ENCODE measurements at places on chromosomes 3 and 15.

DNA sequence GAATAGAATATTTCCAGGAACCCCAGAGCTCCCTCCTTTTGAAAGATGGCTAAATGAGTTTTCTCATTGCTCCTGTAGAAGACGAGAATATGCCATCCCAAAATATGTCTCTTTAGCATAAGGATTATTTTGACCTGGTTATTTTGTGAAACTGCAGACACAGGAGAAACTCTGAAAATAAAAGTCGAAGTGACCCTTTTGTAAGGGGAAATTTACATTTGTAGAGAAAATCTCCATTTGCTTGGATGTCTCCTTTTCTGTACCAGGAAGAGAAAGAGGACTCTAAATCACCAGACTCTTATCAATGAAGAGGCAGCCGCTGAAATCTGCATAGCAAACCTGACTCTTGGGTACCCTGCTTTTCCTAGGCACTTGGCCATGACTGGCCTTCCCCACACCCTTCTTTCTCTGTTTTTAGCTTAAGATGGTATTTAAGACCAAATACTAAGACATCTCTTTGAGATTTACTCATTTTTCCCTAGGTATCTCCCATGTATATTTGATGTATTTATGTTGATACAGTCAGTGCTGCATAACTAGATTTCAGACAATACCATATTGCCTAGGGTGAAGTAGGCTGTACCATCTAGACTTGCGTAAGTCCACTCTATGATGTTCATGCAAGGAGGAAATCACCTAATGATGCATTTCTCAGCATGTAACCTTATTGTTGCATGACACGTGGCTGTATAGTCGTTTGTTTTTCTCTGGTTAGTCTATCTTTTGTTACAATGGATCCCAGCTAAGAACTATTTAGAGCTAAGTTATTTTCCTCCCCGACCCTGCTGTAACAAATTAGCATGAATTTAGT is 98.2 kb upstream of the UBE3A start:
- DNase-seq, result no peak

DNA sequence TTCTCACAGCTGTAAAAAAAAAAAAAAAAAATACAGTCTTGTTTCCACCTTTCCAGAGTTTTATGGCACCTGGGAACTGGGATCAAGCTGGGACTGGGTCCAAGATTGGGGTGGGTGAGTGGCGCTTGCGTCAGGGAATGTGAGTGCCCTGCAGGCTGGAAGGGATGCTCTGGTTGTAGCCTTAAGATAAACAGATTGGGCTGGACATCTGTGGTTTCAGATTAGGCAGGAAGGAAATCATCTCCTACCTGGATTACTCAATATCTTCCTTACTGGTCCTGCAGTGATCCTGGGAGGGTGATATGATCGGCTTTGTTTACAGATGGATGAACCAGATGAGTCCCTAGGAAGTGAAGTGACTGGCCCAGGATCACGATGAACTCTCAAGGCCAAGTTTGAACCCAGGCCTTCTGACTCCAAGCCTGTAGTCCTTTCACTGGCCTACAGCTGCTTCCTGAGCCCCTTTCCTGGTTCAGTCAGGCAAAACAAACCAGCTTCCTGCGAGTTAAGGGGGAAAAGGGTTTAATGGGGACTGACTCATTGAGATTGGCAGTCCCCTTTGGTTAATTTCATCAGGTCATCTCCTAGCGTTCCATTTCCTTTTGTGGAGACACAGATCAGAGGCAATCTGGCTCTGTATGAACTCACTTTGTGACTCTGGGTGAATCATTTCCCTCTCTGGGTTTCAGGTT is 179.8 kb downstream of the THSD4 start:
- DNase-seq, result peak; percentile 98

GRCh38 chr3:186520957-186521842 is 23.0 kb downstream of the CRYGS start:
- DNase-seq, result no peak

DNA sequence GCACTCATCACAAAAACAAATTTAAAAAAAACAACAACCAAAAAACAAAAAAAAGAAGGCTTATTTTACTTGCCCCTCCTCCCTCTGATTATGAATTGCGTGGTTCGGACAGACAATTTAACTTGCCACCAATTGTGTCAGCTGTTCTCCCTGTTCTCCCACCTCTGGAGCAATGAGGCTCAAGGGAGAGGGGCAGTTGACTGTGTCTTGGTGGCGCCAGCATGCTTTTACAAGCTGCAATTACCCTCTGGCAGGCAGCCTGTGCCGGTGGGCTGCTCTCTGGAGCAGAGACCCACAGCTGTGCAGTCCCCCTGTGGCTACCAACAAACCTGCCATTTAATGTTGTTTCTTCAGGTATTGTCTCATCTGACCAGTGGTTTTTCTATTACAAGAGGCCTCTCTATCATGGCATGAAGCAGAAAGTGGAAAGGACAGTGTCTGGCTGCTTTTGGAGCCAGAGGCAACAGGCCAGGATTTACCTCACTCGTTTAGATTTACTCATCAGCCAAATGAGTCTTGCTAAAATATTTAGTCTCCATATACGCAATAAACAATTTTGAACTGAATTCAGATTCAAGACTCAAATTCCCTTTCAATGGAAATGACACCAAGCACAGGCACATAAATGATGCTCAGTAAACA is 192.0 kb upstream of the TPRG1 start:
- peak; percentile 29 for DNase-seq

- DNase-seq, result peak; percentile 38
Observed at GRCh38 chr3:82080261-82080660, 318.8 kb upstream of the GBE1 start.

GRCh38 chr15:43771816-43772215 is 5.0 kb downstream of the ELL3 start:
- no peak for DNase-seq

DNA sequence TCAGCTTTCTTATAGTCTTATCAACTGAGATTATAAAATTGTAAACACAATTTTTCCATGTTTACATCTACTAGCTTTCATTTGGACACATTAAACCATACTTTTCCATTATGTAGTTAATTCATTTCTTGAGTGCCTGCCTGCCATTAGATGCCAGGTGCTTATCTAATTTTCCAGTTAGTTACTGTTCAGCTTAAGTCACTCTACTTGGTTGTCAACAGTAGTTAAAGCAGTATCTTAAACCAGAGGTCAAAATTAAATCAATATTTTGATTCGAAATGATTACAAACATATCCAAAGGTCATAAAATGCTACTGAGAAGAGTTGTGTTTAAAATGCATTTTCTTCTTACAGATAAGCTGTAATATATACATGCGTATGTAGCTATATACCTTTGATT is 56.2 kb upstream of the UBP1 start:
- no peak for DNase-seq

DNA sequence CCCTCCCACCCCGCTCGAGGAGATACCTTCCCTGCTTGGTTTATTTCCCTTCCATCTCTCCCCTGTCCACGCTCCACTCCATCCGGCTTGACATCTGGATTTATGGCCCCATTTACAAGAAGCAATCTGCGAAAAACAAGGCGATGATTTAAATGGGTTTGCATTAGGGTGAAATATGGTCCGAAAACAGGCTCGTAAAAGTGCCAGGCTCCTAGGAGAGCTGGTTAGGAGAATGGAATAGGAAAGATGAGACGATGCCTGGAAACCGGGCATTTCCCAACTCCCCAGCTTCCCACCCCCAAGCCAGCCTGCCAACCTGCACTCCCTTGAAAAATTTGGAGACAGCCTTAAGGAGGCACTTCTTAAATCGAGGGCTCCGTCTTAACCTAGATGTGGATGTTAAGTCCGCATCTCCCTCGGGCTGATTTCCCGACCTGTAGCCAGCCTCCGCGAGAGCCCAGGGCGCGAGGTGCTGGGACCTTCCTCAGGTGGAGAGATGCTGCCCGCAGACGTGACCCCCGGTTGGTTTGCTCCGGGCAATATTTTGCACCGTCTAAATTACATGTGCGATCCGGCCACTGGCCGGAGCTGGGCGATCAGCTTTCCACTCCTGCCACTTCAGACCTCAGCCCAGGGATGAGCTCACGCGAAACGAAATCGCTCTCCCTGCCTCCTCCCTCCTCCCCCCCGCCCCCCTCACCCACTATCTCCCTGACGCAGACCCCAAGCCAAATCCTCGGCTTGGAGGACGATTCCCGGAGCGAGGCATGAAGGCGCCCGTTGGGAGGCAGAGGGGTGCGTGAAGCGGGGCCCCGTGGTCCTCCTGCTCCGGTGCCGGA is 1.3 kb downstream of the GRM7 start:
- DNase-seq, result no peak

All from GM23248 (cell line).